ENCODE measurements at places on chromosomes 3 and 15.
A peak's percentile ranks its signal among the peaks of the same experiment; 100 is the strongest.

GRCh38 chr3:151818361-151818760, 4.4 kb downstream of the AADAC start:
- DNase-seq = no peak

DNA sequence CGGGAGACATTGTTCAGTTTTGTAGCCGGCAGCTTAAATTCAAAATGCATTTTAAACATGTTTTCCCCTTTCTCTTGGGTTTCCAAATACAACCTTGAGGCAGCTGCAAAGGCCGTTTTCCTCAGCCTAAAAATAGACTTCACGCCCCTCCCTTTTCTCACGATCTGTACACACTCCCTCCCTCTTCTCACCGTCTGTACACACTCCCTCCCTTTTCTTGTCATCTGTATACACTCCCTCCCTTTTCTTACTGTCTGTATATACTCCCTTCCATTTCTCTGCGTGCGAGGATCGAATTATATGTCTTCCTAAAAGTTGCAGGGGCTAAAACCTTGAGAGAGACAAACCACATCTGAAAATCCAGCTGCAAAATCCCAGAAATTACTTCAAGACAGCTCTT, 8.9 kb downstream of the MUC4 start:
- peak; percentile 2 for DNase-seq

DNA sequence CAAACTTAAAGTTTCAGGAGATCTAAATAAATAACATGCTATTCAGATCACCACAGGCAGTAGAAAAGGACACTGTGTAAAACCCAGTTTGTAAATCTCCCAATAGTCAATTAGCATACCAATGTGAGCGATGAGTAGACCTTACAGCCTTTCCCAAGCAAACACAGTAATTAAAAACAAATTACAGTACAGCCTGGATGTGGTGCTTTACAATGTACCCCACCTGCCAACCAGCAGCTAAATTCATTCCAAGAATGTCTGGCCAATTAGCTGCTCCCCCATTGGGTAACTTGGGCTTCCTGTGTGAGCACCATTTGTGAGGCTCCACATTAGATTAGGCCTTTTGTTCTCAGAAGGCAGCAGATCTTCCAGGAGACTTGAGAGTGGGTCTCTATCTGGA, 635.0 kb downstream of the TBL1XR1 start:
- no peak for DNase-seq

DNA sequence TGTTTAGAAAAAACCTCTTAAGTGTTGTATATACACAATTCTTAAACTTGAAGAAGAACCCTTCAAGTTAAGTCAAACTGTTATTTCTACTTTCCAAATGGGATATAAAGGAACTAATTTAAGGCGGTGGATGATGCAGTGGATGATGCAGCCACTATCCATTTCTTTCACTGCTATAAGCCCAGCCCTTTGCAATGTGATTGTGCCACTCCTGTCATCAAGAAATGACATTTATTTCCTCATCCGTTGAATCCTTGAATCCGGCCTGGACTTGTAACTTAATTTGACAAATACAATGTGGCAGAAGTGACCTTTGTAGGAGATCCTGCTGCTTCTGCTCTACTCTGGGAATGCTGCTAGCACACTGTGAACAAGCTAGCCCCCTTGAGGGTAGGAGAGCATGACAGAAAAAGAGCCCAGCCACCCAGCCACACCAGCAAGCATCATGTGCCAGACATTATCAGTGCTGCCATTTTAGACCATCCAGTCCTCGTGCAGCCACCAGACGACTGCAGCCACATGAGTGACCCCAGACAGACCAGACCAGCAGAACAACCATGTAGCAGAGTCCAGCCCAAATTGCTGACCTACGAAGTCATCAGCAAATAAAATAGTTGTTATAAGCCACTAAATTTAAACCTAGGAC, 47.4 kb downstream of the UACA start:
- no peak for DNase-seq

- DNase-seq = no peak
These were observed 165.0 kb downstream of the MEX3B start for GRCh38 chr15:81880833-81881232.

GRCh38 chr3:8767667-8768363, 1.6 kb downstream of the OXTR start:
- peak; percentile 74 for DNase-seq

DNA sequence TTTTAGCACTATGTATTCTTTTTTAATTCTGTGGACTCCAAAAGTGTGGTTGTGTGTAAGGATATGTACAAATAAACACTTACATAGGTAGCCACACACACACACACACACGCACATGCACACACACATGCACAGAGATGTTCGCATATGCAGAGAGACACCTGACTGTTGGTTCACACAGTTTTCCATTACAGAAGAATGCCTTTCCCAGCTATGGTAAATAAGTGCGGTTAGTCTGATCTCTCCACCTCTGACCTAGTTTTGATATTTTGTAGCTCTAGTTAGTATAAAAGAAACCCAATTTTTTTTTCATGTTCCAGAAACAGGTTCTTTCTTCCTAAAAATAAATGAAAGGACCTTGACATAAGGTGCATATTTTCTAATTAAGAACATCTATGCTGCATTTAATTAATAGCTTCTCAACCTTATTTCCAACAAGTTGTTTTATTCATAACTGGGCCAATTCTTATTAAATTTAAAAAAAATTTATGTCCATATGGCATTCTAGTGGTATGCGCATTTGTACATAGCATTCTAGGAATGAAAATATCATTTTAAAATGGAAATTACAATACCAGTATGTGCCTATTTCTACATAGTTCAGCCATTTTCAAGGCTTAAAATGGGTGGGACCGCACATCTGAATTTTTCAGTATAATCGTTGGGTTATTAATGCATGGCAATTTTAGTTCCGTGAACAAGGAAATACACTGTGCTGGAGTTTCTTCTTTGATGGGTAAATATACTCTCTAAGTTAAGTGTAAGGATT, 27.2 kb downstream of the TMEM108 start:
- no peak for DNase-seq

- DNase-seq = no peak
These were observed 92.5 kb upstream of the MBNL1 start for GRCh38 chr3:152176241-152176640.

- DNase-seq = peak; percentile 84
These were observed 17.8 kb upstream of the MAP4 start for GRCh38 chr3:48034000-48034516.

DNA sequence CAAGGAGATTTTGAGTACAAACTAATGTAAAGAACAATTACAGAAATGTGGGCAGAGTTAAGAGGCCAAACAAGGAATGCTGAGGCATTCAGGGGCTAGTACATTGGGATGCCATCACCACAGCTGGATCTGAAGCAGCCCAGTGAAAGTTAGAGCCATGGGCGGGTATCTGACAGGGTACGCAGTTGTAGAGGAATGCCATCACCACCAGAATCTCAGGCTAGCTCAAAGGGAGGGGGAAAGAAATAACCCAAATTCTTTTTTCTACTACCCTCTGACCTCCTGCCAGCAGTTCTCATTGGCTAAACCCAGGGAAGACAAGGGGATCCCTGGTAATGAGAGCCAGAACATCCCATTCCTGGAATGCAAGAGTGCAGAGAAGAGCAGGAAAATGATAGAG, 9.0 kb upstream of the TSC22D2 start:
- DNase-seq = no peak

GRCh38 chr3:185595526-185595925, 9.4 kb downstream of the SENP2 start:
- peak; percentile 24 for DNase-seq

DNA sequence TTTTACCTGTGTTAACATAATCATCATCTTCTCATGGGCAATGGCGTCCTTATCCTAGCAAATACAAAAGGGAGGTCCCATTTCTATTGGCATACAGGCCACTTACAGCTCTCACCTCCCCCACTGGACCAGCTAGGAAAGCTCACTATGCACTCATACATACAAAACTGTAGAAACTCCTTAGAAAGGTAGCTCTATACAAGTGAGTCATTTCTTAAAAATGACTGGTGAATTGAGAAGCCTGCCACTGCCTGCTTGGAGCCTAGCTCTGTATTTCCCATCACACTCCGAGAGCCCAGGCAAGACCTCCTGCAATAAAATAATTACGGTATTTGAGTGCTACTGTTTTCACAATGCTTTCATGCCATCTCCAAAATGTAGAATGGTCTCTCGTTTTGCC, 321.8 kb downstream of the ULK4 start:
- DNase-seq = no peak

GRCh38 chr15:63089260-63090043, 32.2 kb upstream of the LACTB start:
- no peak for DNase-seq

DNA sequence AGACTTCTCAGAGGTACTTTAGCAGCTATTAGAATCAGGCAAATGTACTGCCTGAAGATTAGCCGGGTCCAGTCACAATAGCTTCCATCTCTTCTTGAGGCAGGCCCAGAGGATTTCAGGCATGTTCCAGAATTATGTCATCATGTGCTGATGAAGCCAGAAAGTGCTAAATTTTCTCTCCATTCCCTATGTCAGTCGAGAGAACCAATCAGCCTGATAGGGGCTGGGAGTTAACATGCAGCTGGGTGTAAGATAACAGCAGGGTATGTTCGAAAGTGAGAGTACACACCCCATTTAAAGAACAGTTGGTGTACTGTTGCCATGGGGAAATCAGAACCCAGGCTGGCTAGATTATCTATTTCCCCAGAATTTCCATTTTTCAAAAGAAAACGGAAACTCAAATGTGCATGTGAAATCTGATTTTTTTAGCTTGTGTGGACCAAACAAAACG, 48.7 kb downstream of the MYH15 start:
- no peak for DNase-seq

DNA sequence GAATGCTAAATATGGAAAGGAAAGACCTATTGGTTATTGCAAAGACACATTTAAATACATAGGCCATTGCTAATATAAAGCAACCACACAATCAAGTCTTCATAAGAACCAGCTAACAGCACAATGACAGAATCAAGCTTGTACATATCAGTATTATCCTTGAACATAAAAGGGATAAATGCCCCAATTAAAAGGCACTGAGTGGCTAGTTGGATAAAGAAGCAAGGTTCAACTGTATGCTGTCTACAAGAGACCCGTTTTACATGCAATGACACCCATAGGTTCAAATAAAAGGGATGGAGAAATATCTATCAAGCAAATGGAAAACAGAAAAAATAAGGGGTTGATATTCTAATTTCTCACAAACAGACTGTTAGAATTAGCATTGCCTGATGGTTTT, 706.1 kb downstream of the EPHA3 start:
- no peak for DNase-seq

DNA sequence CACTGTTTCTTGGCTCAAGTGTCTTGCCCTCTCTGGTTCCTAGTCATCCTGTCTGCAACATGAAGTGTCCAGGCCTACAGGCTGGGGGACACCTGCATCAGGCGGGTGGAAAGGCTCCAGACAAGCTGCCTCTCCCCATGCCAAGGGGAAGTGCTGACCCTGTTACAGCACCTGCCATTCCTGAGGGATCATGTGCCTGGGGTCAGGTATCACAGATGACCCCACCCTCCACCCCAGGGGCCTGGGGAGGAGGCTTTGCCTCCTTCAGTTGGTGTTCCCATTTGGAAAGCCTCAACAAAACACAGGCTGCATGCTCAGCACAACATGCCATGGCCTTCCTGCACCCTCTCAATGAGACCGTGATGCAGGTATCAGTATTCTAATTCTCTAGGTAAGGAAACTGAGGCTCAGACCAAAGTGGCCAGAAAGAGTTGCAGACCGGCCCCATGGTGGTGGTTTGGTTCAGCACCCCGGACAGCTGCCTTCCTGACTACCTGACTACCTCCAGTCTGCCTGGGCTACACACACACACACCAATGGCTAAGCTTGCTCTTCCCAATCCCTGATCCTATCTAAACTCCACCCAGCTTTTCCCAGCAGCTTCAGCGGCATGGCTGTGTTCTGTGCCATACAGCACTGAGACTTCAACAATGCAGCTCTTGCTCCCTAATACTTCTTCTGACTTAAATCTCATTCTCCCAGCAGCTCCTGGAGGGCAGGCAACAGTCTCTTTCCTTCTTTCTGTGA, 69.7 kb upstream of the LINGO1 start:
- DNase-seq = peak; percentile 47

GRCh38 chr3:25911525-25912295, 121.8 kb downstream of the OXSM start:
- no peak for DNase-seq

- DNase-seq = no peak
These were observed 129.4 kb downstream of the LRRK1 start for GRCh38 chr15:101048581-101049030.

DNA sequence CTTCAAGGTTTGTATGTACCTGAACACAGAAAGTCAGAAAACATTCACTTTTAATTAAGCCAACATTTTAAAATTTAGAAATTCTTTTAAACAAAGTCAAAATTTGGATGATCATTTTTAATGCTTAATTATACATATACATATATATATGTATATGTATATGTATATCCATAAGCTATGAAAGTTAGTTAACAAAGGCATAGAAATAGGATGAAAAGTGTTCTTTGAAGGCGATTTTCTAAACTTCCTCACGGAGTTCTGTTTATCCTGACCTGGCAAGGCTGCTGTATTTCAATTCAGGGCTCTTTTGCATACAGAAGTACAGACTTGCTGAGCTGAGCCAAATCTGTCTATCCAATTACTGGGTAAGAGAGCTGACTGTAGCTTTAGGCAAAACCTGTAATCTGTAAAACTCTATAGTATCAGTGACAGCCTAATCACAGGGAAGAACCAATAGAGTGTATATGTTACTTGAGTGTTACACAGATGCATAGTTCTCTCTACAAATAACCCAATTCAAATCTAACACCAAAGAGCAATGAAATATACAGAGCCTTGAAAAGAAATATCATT, 32.1 kb upstream of the THRB start:
- DNase-seq = no peak

GRCh38 chr3:15502616-15503015, 18.9 kb downstream of the COLQ start:
- no peak for DNase-seq

GRCh38 chr15:56445746-56446145, 19.2 kb downstream of the MNS1 start:
- no peak for DNase-seq

DNA sequence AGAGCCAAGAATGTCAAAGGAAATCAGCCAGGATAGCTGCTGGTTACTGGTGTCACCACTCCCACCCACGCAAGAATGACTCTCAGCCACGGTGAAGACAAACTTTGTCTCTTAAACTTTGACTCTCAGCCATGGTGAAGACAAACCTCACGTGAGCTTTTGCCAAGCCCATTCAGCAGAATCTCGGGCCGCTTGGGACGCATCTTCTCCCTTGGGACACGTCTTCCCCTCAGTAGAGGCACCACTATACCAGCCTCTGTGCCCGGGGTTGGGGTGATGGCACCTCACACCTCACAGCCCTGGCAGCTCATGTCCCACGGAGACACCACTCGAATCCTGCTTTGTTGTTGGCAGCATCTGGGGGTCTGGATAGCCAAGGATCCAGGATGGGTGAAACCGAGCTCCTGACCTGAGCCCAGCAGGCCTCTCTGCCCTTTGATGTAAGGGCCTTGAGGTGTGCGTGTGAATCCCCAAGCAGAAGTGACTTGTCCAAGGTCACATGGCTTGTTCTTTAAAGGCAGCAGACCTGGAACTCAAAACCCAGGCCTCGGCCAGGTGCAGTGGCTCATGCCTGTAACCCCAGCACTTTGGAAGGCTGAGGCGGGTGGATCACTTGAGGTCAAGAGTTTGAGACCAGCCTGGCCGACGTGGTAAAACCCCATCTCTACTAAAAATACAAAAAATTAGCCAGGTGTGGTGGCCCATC, 21.8 kb downstream of the RBPMS2 start:
- DNase-seq = no peak

- no peak for DNase-seq
These were observed 167.2 kb downstream of the SPATA16 start for GRCh38 chr3:172973799-172974198.

GRCh38 chr3:135752851-135753250, 212.7 kb upstream of the PPP2R3A start:
- DNase-seq = no peak
